ENCODE measurements at places on chromosomes 11 and 22.

- DNase-seq, result no peak
Measured at GRCh38 chr11:33718440-33718839, 17.8 kb downstream of the CD59 start.

DNA sequence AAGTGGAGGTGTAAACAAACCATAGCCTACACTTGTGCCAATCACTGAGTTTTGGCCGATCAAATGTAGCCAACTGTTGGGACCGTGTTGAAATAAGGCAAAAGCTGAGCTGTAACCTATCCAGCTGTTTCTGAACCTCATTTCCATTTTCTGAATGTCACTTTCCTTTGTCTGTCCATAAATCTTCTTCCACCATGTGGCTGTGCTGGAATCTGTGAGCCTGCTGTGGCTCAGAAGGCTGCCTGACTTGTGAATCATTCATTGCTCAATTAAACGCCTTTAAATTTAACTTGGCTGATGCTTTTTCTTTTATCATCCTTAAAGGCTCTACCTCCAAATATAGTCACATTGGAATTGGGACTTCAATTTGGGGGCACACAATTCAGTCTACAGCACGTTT is 203.1 kb upstream of the MPPED2 start:
- DNase-seq, result no peak

DNA sequence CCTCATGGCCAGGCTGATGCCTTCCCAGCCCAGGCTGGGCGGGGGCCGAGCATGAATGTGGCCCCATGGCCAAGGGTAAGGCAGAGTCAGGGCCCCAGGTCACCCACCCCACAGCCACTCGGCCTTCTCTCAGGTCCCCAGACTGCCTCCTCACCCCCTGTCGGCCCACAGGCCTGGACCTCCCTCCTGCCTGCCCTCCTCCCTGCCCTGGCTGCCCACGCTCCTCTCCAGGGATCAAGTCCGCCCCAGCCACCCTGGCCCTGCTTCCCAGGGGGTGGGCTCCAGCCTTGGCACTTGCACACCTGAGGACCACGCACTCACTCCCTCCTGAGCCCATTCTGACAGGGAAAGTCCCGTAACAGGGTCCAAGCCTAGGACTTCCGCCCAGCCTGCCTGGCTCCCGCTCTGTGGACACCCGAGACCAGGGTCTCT is 37.8 kb upstream of the TH start:
- DNase-seq, result no peak

- DNase-seq, result no peak
Measured at GRCh38 chr11:128187835-128188234, 399.5 kb downstream of the ETS1 start.

GRCh38 chr11:75874684-75875341 is 59.8 kb downstream of the UVRAG start:
- no peak for DNase-seq

DNA sequence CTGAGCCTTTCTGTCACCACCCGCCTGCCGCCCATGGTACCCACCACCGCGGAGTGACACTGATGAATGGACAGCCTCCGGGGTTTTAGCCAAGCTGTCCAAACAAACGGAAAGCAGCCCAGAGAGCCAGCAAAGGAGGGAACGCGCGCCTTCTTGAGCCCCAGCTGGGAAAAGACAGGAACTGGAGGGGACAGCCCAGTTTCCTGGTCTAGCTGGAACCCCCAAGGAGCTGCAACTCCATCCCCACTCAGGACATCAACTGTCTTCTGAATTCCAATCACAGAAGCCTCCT is 33.7 kb downstream of the SHISAL1 start:
- DNase-seq, result no peak

GRCh38 chr11:118166641-118167040 is 9.8 kb downstream of the SCN2B start:
- no peak for DNase-seq

DNA sequence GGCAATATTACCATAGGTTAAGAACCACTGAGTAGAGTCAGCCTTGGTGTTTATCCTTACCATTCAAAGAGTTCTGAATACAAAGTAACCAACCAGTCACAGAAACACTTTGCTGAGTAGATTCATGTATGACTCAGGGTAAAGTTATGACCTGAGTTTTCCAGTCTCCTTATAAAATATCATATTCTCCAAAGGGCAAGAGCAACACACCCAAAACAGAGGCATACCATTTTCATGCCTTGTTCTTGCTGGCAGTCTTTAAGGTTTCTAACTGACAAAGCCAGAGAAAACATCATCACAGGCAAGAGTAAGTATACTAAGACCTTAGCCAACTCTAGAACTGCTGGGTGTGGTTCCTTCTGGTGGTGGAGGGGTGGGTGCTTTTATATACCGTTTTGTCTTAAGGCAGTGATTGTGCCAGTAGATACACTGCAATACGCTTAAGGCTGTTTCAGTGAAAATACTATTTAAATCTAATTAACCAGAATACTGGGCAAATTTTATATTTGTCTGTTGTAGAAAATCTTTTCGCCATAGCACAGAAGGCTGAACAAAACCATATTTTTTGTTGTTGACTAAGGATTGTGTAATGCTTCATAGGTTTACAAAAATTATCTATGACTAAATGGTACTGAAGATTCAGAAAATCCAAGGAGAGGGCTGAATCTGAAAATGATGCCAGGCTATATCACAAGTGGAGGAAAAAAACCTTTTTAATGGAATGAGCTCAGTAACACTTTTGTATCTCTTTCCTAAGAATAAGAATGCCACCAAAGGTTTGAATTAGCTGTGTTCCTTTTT is 3.0 kb downstream of the ATL3 start:
- no peak for DNase-seq

GRCh38 chr11:122128146-122128545 is 12.1 kb upstream of the BLID start:
- DNase-seq, result no peak

GRCh38 chr11:18720091-18720807 is 5.7 kb downstream of the IGSF22 start:
- DNase-seq, result no peak

DNA sequence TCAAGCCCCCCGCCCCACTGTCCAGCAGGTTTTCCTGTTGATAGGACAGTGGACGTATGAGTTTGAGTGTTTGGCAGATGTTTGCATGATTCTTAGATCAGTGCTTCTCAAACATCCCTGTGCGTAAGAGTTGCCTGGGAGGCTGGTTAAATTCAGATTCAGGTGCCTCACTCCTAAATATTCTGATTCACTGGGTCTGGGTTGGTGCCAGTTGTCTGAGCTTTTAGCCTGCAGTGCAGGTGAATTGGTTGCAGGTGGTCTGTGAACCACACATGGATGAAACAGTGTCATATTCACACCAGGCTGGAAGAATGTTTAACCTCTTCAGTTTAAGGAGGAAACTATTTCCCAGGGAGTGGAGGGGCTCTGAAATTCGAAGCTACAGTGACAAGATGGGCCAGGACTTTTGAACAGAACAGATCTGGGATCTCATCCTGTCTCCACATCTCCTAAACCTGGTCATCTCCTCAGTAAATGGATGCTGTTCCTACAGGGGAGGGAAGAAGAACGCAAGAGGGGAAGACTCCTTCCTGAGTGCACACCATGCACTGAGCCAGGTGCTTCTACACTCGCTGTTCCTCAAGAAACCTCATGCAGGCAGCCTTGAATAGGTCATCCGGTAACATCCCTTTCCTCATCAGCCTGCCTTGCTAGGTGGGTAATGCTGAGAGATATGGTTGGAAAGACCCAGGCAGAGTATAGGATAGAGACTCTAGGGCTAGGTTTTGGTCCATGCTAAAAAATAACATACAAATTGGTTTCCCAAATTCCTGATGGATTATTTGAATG is 47.8 kb downstream of the TEAD1 start:
- DNase-seq, result no peak

DNA sequence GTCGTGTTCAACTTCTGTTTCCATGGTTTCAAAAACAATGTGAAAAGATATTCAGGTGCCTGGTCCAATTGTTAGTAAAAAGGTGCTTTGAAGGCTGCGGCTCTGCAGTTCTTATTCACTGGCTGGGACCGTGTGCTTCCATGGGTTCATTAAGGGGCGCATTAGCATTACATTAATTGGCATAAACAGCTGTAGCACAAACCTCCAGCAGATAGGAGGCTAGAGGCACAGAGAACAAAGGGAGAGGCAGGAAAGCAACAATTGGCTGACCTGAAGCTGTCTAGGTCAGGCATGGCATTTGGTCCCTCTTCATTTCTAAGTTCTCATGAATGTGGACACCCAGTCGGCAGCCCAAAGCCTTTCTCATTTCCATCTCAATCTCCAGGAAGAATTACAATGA is 16.6 kb downstream of the PAK1 start:
- DNase-seq, result no peak

GRCh38 chr11:20193307-20193706 is 33.0 kb upstream of the DBX1 start:
- no peak for DNase-seq

DNA sequence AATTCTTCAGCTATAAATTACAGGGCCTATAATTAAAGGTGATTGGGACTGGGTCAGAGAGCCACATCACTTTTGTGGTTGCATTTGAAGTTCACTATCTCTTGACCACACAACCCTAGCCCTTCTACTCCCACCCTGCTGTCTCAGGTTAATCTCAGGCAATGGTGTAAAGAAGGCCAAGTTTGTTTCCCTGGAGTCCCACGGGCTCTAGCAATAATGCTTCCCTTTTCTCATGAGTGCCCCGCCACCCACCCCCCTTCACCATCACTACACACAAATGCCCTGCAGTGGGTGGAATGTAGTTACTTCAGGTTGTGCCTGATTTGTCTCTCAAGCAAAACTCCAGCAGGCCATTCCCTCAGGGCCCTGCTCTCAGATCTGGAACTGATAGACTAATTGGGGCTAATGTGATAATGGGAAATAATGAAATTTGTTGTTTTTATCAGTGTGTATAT is 1.8 kb upstream of the EHF start:
- DNase-seq, result no peak

DNA sequence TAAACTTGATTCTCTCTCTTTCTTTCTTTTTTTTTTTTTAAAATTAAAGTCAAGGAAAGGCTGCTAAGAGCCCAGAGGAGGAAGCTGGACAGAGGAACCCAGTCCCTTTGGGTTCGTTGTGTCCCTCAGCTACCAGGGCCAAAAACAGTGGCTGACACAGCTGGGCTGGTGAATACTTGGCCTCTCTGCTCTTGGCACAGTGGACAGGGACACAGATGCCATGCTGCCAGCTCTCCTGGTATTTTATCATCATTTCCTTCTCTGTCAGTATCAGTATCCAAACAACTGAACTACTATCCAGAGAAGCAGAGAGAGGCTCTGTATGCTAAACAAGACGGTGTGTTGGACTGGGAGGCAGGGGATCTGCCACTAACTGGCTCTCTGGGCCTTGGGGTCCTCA is 123.7 kb upstream of the CCDC90B start:
- DNase-seq, result no peak

DNA sequence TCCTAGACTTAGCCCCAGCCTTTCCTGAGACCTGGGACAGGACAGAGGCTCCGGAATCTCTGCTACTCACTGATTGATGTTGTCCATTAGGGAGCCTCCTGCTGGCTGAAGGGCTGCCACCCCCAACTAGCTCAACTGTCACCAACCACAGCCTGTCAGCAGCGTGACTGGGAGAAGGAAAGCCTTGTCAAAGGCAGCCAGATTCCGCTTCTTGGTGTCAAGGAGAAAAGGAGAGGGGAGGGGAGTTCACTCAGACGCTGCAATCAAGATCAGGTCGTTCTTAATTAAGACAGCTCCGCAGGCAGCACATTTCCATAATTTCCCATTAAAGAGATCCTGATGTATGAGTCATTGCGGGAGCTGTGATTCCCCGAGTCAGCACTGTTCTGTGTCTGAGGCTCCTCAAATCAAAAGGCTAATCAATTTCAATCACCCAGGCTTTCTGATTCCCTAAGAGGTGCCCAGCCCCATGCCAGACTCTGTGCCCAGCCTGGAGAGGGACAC is 152.8 kb upstream of the ZBED5 start:
- peak; percentile 2 for DNase-seq

DNA sequence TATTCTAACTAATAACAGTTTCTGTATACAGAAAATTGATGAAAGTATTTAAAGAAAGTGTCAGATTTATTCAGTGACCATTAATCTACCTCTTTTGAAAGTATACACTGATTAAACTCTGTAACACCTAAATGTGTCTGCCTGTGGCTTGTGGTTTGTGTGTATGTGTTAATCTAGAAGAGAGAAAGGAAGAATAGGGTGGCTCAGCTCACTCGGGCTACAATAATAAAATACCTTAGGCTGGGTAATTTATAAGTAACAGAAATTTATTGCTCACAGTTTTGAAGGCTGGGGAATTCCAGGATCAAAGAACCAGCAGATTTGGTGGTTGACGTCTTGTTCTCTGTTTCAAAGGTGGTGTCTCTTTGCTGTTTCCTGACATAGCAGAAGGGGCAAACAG is 13.6 kb upstream of the OR5AS1 start:
- no peak for DNase-seq

DNA sequence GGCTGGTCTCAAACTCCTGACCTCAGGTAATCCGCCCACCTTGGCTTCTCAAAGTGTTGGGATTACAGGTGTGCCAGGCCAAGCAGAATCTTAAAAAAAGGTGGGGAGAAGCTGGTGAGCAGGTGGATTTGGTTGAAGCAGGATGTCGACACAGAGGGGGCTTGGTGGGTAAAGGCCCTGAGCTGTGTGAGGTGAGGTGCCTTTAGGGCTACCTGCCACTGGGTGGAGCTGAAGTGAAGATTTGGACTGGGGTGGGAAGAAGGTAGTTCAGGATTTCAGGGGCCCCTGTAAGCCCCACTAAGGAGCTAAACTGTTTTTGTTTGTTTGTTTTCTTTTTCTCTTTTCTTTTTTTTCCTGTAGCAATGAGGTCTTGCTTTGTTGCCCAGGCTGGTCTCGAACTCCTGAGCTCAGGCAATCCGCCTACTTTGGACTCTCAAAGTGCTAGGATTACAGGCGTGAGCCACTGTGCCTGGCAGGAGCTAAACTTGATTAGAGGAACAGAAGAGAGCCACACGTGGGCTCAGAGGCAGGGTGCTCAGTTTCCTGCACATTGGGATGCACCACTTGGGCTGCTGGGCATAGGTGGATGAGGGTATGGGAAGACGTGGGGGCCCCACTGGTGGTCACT is 6.0 kb downstream of the P2RX6 start:
- no peak for DNase-seq

- DNase-seq, result no peak
Measured at GRCh38 chr11:100719362-100719761, 32.3 kb downstream of the ARHGAP42 start.

DNA sequence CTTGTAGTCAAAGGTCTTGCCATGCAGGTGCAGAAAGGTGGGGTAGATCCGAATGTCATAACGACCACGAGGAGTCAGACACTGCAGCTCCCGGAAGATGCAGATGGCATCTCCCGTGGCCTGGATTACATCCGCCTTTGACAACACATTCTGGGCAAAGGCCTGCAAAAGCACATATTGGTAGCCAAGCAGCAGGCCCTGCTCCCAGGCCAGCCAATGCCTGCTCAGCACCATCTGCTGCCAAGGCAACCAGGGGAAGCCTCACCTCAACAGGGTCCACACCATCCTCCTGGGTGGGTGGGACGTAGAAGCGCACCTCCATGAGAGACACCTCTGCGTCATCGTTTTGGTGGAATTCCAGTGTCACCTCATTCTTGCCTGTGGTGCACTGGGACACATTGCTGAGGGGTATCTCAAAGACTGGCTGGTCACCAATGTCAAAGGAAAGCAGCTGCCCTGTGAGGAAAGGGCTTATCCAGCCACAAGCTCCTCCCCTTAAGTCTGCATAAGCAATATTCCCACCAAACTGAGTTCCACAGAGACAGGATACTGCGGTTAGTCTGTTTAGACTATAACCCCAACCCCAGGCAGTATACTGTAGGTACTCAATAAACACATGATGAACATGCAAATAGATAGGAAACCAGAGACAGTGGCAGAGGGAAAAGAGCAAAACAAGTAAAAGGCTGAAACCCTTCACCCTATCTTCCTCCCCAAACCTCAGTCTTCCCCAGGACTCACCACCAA is 2.8 kb downstream of the SSRP1 start:
- no peak for DNase-seq

All from CD4-positive, alpha-beta T cell treated with Interleukin-15 for 4 hours (primary cell).